D721Med (cell line): ENCODE measurements at places on chromosomes 16 and 17.

DNA sequence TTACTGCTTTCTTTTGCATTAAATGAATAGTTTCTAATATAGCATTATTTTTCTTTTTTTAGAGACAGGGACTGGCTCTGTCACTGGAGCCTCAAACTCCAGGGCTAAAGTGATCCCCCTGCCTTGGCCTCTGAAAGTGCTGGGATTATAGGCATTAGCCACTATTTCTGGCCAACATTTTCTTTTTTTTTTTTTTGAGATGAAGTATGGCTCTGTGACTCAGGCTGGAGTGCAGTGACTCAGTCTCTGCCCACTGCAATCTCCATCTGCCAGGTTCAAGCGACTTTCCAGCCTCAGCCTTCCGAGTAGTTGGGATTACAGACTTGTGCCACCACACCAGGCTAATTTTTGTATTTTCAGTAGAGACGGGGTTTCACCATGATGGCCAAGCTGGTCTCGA is 2.0 kb upstream of the DUXB start:
- no peak for DNase-seq

DNA sequence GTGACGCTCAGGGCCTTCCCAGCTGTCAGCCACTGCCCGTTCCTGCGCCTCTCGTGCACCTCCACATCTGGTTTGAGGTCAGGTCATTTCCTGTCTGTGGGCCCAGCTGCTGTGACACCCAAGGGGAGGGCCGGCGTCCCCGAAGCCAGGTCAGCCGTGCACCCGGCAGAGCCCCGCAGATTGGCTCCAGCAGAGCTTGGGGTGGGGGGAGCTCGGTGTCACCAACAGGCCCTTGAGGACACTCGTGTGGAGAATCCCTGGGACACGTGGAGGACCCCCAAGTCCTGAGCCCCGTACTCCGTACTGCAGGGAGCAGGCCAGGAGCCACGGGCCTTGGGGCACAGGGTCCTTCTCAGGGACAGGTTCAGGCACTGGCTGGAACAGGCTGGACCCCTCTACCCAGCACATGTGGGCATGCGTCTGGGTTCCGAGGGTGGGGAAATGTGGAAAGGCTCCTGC is 4.8 kb downstream of the SPATA2L start:
- no peak for DNase-seq

GRCh38 chr17:3792481-3792880 is 8.5 kb downstream of the ITGAE start:
- DNase-seq = no peak

DNA sequence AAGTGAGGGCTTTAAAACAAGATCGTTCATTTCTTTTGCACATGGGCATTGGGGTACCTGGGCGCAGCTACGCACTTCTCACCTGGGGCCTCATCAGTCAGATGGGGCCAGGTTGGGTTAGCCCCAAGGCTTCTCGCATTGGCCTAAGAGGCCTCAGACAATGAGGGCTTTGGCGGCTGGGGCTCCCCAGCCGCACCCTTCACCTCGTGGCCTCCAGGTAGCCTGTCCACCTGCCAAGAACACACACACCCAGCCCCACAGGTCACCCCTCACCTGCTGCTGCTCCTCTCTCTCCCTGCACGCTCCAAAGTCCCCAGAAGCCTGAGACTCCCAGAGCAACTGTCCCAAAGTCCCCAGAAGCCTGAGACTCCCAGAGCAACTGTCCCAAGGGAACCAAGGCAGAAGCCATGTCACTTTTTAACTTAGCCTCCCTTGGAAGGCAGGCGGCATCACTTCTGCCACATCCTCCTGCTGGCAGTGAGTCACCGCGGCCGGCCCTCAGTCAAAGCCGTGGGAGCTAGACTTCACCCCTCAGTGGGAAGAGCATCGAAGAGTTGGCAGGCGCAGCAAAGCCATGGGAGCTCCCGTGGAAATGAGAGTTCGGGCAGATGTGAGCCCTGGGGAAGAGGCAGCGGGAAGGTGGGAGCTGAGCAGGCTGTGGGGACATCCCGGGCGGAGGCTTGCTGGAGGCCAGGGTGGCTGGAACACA is 78.9 kb upstream of the PLCG2 start:
- no peak for DNase-seq

GRCh38 chr17:14372461-14372860 is 71.6 kb downstream of the HS3ST3B1 start:
- no peak for DNase-seq

DNA sequence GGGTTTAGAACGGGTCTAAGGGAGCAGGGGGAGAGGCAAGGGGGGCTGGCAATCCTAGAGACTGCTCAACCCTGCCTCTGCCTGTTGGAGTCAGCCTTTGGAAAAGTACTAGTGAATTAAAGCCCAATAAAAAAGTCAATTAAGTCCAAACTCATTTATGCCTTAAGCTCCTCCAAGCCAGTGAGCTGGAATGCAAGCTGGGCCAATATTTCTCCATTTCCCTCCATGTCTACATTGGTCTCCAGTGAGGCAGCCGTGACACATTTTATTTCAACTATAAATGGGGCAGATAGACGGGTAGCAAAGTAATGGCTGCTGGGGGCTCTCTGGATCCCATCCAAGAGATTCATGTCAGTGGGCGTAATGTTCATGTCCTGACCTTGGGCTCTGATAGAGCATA is 144.0 kb downstream of the SPACA3 start:
- DNase-seq = no peak

DNA sequence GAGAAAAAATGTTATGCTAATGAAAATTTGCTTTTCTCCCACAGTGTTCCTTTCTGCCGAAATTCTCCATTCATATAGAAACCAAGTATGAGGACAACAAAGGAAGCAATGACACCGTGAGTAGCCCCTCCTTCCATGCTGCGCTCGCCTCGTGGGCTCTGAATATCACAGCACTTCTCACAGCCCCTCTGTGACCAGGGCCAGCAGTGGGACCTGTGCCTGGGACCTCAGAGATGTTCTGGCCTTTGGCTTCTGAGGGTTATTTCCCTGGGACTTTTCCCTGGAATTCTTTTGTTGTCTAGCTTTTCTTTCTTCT is 139.6 kb upstream of the NOL11 start:
- no peak for DNase-seq

- no peak for DNase-seq
These were observed 1.9 kb downstream of the KRTAP4-11 start for GRCh38 chr17:41116297-41116696.

- no peak for DNase-seq
These were observed 262.9 kb downstream of the PARN start for GRCh38 chr16:14366974-14367707.

- no peak for DNase-seq
These were observed 8.5 kb downstream of the TRPV1 start for GRCh38 chr17:3600529-3601205.
